Activated CD4-positive, alpha-beta T cell treated with anti-CD3 and anti-CD28 coated beads, Interleukin-10, Interleukin-2, amounts not matched to agents 100 ng/mL and 50 ng/mL, durations not matched to agents 16 hours and 8 hours (primary cell): ENCODE measurements at places on chromosomes 12 and 14.

- no peak for DNase-seq
These were observed 36.8 kb downstream of the FGD4 start for GRCh38 chr12:32435921-32436705.

DNA sequence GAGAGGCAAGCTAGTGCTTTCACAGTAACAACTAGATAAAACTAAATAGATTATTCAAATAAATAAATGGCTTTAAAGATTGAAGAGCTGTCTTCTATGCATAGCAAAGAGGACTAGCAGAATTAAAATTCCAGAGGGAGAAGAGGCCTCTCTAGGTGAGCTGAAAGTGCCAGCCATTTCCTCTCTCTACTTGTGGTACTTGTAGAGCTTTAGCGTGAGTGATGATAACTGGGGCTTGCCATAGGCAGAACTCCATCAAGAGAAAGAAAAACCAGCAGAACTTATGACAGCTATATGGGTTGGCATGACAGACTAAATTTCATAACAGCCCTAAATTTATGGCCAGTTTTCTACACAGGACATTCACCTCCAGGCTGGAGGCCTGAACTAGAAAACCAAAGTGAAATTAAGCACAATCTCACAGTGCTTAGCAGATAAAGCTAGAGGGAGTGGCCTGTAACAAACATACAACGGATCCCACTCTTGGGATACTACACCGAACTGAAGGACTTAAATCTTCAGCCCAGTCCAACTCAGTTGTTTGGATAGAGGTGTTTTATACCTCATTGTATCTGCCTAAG is 11.0 kb downstream of the SPTLC2 start:
- no peak for DNase-seq

- DNase-seq, result peak; percentile 8
These were observed 471 bp downstream of the MTRFR start for GRCh38 chr12:123233505-123234308.

- no peak for DNase-seq
These were observed 389.9 kb upstream of the GARIN6 start for GRCh38 chr12:99257672-99258071.

DNA sequence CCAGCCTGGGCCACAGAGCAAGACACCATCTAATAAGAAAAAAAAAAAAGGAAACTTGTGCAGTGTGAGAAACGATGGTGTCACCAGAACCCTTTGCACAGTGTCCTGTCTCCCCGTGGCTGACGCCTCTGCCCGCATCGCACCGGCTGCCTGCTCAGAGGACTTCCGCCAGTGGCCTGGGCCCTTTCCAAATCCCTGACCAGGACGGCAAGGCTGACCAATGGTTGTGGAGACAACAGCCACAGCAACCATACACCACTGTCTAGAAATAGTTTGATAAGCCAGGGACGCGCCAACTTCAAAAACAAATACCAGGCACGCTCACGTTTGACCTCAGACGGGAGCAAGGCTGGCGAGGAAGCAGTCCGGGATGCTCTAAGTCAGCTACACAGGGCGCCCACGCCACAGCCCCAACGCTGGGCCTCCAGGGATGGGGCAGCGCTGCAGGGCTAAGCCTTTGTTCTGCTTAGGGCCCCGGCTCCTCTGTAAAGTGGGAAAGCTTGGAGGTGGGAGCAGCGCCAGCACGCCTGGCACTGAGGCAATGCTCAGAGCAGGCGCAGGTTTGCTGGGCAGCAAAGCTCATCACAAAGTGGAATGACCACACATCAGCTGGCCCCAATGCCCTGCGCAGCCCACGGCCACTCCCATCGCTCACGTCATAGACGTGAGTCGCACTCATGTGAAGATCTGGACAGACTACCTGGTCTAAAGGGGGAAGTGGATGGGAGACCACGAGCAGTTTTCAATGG is 12.5 kb downstream of the PGAM5 start:
- no peak for DNase-seq

GRCh38 chr14:89320381-89321000 is 96.5 kb downstream of the FOXN3 start:
- no peak for DNase-seq

DNA sequence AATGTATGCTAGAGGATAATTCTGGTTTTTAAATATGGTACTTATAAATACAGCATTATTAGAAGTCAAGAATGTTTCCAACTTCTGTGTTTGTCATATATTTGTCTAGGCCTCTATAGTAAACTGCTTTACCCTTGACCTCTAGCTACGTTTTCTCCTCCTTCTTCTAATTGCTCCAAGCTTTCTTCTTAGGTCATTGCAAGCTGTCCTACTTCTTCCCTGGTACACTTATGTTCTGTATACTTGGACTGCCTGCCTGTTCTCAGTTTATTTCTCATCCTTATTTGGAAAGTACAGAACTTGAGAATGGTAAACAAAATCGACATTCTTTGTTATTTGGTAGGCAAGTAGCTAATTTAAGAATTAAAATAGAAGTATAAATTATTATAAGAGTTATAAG is 23.9 kb upstream of the ATP2B1 start:
- DNase-seq, result no peak

DNA sequence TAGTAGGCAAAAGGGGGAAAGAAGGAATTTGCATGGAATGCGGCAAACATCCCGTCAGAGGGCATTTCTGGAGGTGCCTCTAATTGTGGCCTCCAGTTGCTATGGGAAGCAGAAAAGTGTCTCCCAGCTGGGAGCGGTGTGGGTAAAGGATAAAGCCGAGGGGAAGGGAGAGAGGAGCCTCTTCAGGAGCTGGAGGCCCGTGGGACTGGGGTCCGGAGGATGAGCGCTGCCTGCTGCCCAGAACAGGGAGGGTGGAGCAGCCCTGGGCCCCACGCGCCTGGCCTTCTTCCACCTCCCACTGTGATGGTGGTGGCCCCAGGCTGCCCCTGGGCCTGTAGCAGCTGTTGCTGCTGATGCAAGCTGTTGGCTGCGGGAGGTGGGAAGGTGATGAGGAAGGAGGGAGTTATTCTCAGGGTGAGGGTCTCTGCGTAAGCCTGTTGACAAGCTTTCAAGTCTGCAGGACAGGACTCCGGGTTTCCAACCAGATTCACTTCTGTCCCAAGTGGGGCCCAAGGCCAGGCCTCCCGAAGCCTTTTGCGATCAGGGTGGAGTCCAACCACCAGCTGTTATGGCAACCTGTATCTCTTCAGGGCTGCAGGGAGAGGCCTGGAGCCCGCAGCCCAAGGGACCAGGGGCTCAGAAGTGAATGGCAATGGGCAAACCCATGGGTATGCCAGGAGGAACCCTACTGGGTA is 19.1 kb upstream of the PGF start:
- DNase-seq, result no peak

GRCh38 chr12:100733817-100734593 is 60.6 kb upstream of the ANO4 start:
- no peak for DNase-seq

DNA sequence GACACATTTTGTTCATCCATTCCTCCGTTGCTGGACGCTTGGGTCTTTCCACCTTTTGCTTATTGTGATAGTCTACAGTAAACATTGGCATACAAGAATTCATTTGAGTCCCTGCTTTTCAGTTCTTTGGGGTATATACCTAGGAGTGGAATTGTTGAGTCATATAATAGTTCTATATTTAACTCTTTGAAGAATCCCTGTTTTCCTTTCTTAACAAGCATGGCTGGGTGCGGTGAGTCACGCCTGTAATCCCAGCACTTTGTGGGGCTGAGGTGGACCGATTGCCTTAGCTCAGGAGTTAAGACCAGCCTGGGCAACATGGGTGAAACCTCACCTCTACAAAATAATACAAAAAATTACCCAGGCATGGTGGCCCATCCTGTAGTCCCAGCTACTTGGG is 75.4 kb downstream of the CCDC92 start:
- DNase-seq, result no peak

DNA sequence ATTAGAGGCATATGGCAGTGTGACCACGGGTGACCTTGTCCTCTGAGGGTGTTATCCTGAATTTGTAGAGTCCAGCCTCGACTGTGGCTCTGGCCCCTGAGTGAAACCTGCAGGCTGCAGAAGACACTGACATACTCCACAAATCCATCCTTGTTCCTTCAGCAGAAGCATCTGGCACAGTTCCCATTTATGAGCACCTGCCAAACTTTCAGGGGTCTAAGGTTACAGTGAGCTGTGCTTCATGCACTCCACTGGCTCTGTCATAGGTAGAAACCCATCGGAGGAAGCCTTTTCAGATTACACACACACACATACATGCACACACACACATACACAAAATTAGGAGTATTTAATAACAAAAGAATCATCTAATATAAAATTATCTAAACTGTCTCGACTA is 13.6 kb upstream of the NUAK1 start:
- DNase-seq, result no peak

DNA sequence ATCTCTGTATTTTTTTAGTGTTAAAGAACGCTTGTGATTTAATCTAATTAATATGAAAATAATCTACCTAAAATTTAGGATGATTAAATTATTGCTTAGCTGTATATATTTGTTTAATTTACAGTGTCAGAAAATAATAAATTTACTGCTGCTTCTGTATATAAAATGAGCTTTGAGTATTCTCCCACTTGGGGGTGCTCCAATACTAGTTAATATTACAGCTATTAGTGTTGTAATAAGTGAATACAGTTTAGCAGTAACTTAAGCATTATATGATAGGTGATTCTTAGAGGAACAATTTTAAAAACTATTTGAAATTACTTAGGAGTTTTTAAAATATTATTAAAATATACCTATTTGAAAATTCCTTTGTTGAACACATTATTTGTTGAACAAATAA is 62.2 kb downstream of the PAPOLA start:
- no peak for DNase-seq

- DNase-seq, result no peak
These were observed 139.9 kb downstream of the GRIP1 start for GRCh38 chr12:66538970-66539369.

DNA sequence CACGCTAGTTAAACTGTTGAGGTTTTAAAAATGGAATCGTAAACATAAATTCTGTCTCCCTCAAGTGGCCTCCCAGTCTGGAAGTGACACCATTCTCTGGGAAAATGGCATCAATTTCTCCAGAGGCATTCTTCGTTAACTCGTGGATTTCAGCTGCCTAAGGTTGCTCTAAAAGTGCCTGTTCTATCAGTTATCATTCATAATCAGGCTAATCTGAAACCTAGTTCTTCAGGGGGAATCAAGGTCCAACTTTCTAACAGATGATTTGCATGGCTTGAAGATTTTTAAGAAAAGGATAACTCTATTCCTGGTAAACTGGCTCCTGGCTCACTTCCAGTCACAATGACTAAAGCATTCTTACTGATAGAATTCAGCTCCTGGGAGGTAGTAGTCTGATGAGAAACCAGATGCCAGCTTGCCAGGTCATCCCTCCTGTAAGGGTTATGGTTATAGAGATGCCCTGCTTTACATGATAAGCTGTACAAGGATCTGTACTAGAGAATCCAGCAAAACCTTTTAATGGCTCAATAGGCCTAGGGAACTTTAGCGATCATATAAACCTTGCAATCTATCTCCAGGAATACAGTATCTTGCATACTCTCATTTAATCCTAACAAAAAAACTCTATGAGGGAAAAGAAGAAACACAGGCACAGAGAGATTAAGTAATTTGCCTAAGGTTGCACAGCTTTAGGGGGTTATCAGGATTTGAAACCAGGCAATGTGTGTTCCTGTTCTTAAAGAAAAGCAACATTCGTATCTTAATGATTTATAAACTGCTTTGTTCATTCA is 1.5 kb downstream of the L3HYPDH start:
- DNase-seq, result no peak

GRCh38 chr12:124251186-124251585 is 43.7 kb upstream of the RFLNA start:
- no peak for DNase-seq

DNA sequence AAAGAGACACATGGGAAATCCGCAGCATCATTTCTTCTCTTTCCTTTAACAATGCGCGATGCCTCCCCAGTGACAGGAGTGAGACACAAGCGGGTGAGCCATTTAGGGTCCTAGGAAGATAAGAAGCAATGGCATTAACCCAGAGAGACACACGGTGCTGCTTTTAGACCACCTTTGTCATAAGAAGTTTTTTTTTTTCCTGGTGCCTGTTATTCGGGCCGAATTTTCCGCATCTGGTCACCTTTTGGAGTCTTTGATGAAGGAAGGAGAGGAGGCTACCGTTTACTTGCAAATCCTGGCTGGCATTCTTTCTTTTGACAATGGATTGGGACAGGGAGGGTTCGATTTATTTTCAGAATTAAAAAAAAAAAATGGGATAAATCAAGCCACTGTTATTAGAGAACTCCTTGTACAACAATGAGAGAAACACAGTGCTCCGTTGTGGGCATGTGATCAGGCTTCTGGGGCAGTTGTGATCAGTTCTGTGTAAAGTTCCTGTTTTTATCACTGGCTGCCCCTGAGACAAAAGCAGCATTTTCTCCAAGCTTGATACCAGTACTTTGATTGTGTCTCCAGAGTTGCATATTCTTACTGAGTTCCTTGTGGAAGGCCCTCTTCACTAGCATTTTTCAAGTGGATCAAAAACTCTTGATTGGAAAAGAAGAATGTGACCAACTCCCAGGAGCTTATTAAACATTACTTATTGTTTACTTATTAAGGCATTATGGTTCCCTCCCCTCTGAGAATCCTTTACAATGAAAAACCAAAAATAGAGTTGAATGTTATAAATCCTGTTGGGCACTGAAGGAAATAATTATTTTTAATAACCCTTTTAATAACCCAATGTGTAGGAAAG is 1.1 kb downstream of the DIP2B start:
- no peak for DNase-seq

DNA sequence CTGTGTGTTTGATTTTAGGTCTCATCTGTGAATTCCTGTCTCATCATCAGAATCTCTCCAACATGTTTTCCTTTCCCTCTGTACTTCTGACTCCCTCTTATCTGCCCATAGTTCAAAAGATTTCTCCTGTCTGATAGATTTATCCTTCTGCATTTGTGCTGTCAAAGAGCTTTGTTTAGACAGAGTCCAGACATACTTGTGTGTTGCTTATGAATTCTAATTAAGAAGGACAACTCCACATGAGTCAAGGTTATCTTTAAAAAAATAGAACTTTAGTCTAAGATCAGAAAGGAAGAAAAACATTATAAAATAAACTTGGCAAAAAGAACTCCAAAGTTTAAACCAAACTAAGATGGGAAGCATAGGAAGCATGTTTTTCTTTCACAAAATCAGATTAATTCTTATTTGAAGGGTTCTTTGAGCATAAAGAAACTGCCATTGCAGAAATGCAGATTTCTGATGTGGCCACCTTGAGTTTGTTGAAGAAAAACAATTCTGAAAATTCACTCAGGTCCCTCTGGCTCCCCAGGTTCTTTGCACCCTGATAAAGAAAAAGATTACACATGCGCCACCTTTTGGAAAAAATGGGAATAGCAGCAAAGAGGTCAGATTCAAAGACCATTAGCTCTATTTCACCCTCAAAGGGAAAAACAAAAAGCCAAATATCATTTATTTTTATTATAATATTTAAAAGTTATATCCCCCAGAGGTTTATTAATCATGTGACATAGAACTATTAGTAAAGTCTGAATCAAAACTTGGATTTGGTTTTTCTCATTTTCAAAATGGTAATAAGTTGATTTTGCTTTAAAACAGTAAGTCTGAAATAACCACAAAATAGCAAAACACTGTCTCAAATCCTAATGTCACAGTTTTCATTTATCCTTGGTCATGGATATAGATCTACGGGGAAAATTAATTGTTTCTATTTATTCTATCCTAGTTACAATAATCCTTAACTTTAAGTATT is 143.7 kb upstream of the DCN start:
- peak; percentile 57 for DNase-seq
